Renal cortex interstitium (tissue), 15 donors: ENCODE measurements at places on chromosomes 4 and X.
A peak's percentile ranks its signal among the peaks of the same experiment; 100 is the strongest.

- no peak for DNase-seq
Measured at GRCh38 chrX:50002067-50002714, 79.8 kb downstream of the CLCN5 start.

GRCh38 chr4:19455850-19456602, 795.7 kb upstream of the SLIT2 start:
- no peak for DNase-seq

- no peak for DNase-seq
Measured at GRCh38 chrX:19577181-19577810, 62.0 kb upstream of the MAP3K15 start.

GRCh38 chr4:9825049-9825448, 43.6 kb downstream of the DRD5 start:
- no peak for DNase-seq

DNA sequence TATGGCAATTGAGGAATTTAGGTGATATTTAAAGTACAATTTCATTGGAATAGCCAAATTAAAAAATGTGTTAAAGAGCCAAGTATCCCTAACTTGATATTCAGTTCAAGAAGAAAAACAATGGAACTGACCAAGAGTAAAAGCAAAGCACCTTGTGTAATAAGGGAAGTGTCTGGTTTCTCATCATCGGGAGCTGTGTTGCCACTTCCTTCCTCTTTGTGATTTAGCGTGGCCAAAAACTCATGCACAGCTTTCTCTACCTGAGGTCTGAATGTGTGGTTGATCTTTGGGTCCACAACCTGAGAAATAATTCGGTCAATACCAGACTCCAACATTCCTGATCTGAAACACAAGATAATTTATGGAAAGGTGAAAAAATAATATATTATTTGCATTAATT, 12.4 kb downstream of the BOD1L1 start:
- DNase-seq = no peak

- DNase-seq = no peak
Measured at GRCh38 chrX:129996120-129996519, 13.7 kb downstream of the BCORL1 start.

GRCh38 chr4:78659264-78659663, 107.7 kb downstream of the ANXA3 start:
- no peak for DNase-seq

- no peak for DNase-seq
Measured at GRCh38 chrX:107878106-107878505, 52.4 kb downstream of the MID2 start.

GRCh38 chr4:109803924-109804571, 2.2 kb upstream of the CFI start:
- DNase-seq = no peak

- DNase-seq = peak; percentile 68
Measured at GRCh38 chr4:72568959-72569718, at the start of gene ADAMTS3. ADAMTS3 (minus strand) TSS chr4:72569221; CDS start chr4:72568762, 459 bp downstream.

GRCh38 chr4:122875949-122876348, 46.4 kb downstream of the NUDT6 start:
- no peak for DNase-seq

GRCh38 chr4:168830777-168831512, 179.1 kb downstream of the CBR4 start:
- no peak for DNase-seq

DNA sequence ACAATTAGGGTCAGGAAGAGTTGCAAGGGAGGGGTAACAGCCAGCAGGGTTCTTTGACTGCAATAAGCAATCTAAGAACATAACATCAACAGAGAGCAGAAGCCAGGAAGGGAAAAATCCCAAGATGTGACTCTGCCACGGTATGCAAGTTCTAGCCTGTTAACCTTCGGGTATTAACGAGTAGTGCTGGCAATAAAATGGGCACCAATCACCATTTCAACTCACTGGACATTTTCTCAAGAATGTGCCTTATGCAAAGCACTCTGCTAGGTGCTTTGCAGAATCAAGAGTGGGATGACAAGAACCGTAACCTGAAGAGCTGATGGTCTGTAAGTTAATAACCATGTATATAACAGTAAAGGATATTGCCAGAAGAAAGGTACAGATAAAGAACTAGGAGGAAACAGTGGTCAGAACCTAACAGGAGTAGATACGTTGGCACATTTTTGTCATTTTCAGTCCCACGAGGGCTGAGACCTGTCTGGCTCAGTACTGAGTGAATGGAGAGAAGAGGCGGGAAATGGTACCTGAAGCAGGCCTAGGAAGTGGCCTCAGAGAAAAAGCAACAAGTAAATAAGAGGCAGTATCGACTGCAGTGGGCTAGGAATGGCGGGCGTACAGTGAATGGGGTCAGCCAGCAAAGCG, 2.7 kb downstream of the ELOVL6 start:
- DNase-seq = no peak

DNA sequence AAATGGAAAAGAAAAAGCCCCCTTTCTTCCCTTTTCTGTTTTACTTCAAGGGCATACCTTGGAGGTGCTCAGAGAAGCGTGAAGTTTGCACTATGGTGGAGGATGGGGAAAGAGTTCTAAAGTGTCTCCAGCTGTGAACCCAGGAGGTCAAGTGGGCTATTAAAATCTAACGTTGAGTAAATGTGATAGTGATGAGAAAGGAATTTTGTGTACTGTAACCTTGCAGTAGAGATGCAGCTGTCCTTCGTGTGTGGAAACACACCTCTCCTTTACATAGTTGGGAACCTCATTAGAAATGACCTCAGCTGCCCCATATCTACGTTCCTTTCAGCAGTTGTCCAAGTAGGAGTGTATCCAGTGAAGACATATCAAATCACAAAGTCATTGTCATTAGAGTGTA, 26.5 kb downstream of the ADH5 start:
- peak; percentile 22 for DNase-seq

- DNase-seq = no peak
Measured at GRCh38 chr4:28449085-28449484, 1588.4 kb downstream of the STIM2 start.

DNA sequence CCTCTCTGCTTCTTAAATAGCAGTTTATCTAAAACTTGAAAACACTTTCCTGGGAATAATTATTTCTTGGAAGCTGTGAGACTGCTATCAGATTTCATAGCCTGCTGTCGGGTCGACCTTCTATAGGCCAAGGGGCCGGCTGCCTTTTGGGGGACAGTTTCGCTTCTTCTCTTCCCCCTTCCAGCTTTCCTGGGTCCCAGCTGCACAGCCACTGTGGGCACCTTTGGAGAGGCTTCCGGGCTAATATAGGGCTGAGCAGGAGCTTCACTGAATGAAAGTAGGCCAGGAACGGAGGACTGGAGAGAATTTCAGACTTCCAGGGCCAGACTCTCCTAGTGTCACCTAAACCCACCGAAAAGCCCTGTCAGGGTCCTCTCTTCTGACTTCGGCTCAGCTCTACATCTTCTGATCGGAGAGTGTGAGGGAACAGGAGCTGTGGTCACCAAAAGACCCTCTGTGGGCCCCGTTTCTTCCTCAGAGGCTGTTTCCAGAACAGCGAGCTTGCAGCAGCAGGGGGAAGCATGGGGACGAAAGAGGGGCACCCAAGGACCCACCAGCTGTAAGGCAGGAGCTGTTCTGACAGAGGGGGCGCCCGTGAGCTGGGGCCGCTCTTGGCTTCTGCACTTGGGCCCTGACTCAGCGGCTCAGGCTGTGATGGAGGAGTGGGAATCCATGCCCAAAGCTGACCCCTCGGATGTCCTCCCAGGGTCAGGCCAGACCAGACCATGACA, 620.6 kb downstream of the BCOR start:
- no peak for DNase-seq

DNA sequence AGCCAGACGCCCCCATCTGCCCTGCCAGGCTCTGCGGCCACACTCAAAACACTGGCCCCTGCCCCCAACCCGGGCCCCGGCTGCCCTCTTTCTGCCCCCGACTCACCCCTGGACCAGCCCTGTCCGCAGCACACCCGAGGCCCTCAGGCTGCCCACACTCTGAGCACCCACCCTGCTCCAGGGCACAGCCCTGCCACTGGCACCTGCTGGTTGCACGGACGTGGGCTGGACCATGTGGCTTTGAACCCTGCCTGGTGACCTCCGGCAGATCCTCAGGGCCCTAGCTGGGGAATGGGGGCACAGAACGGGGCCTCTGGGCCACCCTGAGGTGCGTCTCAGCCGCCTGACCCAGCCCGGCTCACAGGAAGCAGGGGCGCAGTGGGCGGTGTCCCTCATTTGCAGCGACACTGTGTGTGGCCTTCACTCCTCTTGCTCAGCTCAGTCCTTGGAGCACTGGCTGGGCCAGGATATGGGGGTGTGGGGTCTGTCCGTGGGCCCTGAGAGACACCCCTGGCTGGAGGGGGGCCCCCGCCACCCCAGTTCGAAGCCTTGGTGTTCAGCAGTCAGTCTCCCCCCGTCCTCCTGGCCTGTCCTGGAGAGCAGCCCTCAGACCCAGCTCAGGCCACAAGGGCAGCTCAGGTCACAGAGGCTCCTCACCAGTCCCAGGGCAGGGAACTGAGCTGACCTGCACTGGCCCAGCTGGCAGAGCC, 73.2 kb downstream of the FAM53A start:
- no peak for DNase-seq

- DNase-seq = no peak
Measured at GRCh38 chrX:40360557-40360956, 220.2 kb upstream of the ATP6AP2 start.

GRCh38 chr4:42671431-42672194, 14.7 kb upstream of the ATP8A1 start:
- DNase-seq = no peak

- no peak for DNase-seq
Measured at GRCh38 chr4:1841201-1841886, 14.6 kb downstream of the LETM1 start.

- no peak for DNase-seq
Measured at GRCh38 chr4:45550766-45551366, 573.0 kb downstream of the GABRG1 start.

GRCh38 chrX:110327336-110327735, 9.5 kb upstream of the AMMECR1 start:
- no peak for DNase-seq

DNA sequence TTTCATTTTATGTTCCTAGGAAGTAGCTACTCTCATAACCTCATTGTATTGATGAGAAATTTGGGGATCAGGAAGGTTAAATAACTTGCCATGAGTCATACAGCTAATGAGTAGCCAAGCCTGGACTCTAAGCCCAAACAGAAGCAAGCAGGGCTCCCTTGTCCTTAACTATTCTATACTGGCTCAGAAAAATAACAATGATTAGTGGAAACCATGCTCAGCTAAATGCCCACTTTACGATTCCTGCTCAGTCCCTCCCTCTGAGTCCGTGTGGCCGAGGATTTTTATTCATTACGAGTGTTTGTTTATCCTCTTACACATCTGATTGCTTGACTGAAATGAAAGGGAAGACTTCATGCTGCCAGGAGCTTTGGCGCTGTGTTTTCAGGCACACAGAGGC, 100.9 kb downstream of the SLC34A2 start:
- no peak for DNase-seq

DNA sequence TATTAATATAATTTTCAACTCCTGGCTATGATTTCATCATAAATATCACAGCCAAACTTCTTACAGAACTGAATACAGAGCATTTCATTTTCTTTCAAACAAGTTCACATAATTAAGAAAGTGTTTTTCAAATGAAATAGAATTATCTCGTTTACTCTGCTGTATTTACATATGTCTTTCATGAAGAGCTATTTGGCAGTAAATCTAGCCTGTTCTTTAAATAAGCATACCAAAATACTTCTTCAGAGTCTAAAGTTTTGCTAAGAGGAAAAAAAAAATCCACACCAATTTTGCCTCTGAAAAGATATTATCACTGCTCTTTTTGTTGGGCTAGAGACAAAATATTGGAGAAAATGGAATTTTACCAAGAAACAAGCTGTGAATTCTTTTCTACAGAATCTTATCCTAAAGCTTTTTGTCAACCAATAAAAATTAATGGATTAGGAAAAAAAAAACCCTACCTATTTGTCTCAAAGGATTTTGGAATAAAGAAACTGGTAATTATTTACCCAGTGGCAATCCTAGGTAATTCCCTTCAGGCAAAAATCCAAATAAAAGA, 287.9 kb upstream of the NR3C2 start:
- no peak for DNase-seq

DNA sequence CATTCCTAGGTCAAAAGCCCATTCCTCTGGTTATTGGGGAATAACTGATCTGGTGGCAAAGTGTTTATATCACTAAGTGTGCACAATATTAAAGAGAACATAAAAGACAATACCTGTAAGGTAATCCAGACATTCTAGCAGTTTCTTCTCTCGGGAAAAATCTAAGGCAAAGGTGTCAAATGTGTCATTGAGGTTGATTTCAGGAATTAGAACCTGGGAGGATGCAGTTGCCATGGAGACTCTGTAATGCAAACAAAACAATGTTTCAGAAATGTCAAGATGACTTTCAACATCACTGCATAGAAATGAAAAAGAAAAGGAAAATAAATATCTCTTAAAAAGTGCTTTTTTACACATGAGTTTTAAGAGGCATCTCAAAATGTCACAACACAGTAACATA, 145.9 kb downstream of the MID1 start:
- no peak for DNase-seq

- DNase-seq = no peak
Measured at GRCh38 chr4:75741027-75741426, 16.6 kb downstream of the USO1 start.

DNA sequence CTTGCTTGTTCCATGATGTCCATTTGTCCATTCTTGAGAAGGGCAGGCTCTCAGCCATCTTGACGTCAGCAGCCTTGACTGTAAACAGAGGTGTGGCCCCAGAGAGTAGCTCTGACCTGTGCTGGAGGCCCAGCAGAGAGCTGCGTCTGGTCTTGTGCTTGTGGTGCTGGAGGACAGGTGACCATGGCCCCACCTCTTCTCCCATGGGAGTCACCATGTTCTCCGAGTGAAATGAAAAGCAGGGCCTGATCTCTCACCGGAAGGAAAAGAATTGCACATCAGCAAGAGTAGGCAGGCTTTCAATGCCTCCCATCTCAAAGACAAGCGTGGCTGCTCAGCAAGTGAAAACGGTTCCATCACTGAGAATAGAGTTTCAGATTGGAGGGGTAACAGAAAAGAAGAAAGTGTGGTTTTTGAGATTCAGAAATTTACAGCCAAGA, 11.5 kb downstream of the PARM1 start:
- no peak for DNase-seq

GRCh38 chrX:21873063-21873775, 17.4 kb downstream of the YY2 start:
- DNase-seq = no peak

GRCh38 chr4:78336093-78336943, 215.3 kb upstream of the ANXA3 start:
- DNase-seq = no peak

- DNase-seq = no peak
Measured at GRCh38 chr4:140626661-140627376, 58.1 kb upstream of the UCP1 start.

GRCh38 chrX:84729809-84730208, 227.6 kb upstream of the HDX start:
- no peak for DNase-seq
